Right lobe of liver (tissue), 6 donors: ENCODE measurements at places on chromosomes 5 and 9.

GRCh38 chr5:62489471-62489870 lies 76.9 kb downstream of the IPO11 start:
- DNase-seq, result no peak

- DNase-seq, result no peak
Observed at GRCh38 chr9:88835038-88835466, 156.2 kb upstream of the S1PR3 start.

DNA sequence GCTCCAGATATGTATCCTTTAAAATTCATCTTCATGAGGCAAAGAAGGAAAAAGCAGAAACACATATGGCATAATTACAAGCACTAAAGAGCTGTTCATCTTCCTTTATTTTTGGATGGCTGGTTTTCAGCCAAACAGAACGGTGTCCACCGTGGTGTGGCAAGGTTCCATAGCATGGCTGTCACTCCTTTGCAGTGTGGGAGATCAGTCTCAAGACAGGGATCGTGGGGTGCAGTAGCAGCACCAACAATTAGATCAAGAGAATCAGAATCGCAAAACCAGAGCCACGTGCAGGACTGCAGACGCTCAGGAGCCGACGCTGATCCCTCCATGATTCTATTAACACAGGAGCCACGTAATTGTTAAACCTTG lies 79.5 kb downstream of the SEMA4D start:
- DNase-seq, result no peak

DNA sequence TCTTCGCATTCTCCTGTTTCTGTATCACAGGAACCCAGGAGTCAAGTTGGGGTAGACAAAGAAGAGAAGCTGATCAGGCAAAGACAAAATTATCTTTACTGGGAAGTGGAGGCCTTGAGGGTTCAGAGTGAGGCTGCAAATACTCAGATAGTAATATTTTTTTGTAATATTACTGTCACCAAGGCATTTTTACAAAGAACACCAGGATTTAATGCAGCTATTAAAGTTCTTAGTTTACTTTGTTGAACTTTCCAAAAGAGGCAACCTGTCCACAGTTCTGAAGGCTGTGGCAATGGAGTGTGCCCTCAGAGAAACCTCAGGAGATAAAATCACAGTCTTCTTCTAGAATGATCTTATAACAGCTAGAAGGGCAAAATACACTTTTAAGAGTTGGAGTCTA lies 74.9 kb downstream of the PGM5 start:
- no peak for DNase-seq

GRCh38 chr9:87599901-87600610 lies 102.4 kb downstream of the DAPK1 start:
- no peak for DNase-seq

DNA sequence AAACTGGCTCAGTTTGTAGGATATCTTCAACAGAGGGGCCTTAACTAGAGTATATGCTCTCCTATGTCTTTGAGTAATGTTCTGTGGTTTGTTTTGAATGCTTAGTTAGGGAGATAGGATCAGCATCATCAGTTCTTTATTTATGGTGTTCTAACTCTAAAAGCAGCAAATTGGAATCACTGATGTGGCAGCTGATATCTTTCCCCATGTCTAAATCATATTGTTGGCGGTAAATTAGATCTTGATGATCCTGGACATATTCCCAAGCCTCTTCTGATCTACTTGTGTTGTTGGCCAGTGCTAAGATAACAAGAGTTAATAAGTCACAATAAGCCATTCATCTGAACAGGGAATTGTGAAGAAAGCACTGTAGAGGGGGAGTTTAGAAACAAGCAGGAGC lies 332.4 kb upstream of the DAB2 start:
- no peak for DNase-seq

DNA sequence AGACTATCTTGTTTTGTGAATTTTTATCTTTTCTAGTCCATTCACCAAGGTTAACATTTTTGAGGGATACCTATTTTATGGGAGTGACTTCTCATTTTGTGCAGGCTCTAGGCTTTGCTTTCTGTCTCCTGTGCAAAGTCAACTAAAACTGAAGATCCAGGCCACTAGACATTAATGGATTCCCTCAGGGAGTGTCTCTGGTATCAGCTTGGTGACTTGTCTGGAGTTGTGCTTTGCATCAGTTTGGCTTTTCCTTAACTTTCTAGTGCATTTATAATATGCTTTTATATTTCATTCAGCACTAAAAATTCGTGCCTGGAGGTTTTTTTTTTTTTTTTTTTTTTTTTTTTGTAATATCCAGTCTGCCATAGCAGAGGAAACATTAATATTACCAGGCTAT lies 144.2 kb downstream of the YIPF5 start:
- no peak for DNase-seq

DNA sequence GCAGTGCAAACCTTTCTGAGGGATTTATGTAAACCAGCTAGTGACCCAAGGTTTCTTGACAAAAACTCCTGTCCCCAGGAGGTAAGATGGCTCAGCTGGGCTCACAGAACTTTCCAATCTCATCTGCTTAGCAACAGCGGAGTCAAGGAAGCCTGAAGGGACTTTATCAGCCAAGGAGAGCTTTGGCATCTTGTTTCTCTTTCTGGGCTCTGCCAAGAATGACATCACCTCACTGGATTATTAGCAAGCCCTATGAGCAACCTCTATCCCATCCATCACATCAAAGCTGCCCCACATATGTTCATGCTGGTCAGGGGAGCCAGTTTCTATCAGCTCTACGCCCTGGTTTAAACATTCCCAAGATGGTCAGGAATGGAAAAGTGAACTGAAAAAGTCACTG lies 461.3 kb downstream of the ENC1 start:
- DNase-seq, result no peak

- DNase-seq, result no peak
Observed at GRCh38 chr9:12718482-12719026, 25.4 kb downstream of the TYRP1 start.

DNA sequence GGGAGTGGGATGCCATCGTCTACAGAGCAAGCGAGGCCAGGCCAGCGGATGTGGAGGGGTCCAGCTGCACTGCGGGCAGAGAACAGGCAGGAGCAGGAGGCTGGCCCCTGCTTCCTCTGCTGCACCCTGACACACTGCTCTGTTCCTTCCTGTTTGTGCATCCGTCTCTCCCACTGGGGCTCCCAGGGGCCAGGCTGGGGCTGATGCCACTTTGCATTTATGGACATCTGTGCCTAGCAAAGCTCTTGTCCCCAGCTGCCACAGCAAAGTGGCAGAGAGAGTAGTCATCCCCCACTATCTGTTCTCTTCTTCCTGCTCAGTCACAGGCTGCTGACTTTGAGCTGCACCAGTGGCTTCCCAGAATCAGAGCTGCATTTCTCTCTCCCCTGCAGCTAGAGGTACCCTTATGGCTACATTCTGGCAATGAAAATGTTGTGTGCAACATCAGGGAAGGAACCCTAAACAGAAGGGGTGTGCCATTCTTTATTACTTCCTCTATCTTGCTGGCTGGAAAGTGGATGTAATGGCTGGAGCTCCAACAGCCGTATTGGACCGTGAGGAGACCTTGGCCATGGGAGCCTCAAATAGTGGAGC lies 4.2 kb upstream of the NINJ1 start:
- no peak for DNase-seq

DNA sequence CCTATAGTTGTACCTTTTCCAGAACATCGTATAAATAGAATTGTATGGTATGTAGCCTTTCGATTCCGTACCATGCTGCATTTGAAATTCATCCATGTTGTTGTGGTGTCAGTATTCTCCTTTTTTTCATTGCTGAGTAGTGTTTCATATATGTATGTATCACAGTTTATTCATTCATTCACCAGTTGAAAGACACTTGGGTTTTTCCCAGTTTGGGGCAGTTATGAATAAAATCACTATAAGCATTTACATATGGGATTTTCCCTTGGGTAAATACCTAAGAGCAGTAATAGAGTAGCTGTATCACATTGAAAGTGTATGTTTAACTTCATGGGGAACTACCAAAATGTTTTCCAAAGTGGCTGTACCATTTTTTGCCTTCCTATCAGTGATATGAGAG lies 16.1 kb upstream of the FKTN start:
- no peak for DNase-seq

DNA sequence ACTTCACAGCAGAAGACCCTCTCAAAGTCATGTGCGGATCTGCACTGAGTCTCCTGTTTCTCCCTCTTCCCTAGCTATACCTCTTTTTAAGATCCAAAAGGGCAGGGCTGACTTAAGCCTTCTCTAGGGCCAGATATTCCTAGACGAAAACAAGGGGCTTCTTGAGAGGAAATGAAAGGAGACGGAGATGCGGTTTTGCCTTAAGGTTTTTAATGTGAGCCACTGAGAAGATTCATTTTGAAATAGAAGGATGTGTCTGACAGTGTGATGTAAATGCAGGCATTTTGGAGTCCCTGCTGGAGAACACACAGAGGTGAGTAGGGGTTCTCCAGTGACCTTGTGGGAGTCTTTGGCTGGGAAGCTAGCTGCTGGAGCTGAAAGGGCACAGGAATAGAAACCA lies 15.6 kb upstream of the IL12B start:
- DNase-seq, result no peak

DNA sequence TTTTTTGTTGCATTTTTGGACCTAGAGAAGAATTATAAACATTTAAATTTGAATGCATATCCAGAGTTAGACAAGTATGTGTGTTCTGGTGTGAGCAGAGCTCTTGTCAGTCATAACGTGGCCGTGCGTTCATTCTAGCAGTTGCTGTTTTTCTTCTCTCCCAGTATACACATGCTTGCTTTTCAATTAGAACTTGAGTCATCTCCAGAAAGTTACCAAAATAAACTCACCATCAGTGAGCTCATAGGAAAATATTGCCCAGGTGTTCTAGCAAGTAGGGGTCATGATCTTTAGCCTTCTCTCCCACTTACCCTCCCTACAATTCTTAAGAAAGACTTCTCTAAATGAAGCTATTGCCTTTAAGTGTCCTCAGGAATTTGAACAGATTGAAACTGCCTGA lies 247.5 kb upstream of the TUT7 start:
- DNase-seq, result no peak

GRCh38 chr5:159442206-159442850 lies 112.0 kb upstream of the IL12B start:
- no peak for DNase-seq

GRCh38 chr5:53233645-53234405 lies 124.3 kb upstream of the MOCS2 start:
- no peak for DNase-seq

GRCh38 chr9:114746591-114747346 lies 59.1 kb downstream of the TNFSF15 start:
- DNase-seq, result no peak

- DNase-seq, result no peak
Observed at GRCh38 chr5:94910721-94911120, 292.3 kb downstream of the SLF1 start.

DNA sequence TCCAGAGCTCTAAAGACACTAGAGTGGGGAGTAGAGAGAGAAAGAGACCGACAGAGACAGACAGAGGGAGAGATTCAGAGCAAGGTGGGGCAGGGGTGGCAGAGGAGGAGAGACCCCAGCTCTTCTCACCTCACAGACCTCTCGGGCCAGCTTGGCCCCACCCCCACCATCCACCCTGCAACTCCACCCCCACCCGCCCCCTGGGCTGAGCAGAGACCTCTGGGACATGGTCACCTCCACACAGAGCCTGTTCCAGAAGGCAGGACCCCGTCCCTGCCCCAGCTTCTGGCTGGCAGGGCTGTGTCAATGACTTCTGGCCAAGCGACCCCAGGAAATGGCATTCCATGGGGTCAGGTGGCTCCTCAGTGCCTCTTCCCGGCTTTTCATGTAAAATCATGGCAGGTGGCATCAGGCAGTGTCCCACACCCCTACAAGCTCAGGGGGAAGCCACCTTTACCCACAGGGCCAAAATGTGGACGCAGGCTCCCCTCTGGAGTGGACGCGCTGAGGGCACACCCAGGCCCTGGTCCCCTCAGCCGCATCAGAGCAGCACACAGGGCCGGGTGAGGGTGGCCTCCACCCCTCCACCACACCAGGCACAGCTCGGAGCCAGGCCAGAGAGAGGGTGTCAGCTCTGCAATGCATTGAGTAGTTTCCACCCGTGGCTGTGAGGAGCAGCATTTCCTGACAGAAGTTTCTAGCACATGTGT lies 131.2 kb upstream of the LPCAT1 start:
- DNase-seq, result no peak

GRCh38 chr9:130987054-130987453 lies 21.9 kb upstream of the LAMC3 start:
- no peak for DNase-seq
